ENCODE measurements at places on chromosomes 2 and 18.

GRCh38 chr18:54162431-54162830 lies 62.0 kb downstream of the MBD2 start:
- DNase-seq, result peak; percentile 59

DNA sequence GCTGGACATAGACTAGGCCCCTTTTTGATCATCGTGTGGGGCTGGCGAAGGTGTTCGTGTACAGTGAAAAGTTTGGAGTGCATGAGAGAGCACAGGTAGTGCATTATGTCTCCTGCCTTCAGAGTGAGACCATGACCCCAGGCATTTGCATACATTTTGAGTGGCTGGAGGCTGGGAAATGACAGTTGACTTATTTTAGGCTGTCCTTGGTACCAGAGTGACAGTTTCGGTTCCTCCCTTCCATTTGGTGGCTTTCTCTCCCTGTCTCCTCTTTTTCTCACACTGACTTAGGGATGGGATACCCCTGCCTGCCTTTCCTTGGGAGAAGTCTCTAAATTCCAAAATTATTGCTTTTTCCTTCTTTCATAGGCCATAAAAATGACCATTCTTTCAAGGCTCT lies 20.1 kb downstream of the SERPINB12 start:
- DNase-seq, result no peak

DNA sequence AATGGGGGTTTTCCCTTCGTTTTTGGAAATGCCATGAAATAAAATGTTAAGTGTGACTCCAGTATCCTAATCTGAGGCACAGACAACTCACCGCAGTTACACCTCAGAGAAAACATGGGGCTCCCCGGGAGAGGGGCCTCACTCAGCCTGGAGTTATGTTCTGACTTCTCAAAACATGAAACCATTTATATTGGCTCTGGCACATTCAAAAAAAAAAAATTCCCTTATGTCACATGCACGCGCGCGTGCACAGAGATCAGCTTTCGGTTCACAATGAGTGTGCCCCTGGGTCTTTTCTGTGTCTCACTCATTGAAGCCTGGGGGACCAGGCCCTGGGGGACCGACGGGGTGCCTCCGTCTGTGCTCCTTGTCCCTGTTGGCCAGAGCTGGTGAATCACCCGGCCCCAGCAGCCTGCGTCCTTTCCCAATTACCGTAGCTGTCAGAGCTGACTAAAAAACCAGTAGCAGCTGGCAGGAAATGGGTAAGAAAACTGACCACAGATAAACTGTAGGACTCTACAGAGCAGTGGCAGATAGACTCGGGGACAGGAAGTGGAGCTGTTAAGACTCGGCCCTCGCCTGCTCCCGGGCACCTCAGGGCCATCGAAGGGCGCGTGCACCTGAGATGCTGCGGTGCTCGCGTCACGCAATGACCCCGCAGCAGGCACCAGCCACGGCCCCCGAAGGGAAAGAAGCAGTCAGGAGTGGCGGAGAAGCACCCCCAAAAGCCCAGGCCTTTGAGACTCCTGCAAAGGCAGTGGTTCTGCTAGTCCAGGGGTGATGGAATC lies 138.3 kb upstream of the ID2 start:
- peak; percentile 44 for DNase-seq

DNA sequence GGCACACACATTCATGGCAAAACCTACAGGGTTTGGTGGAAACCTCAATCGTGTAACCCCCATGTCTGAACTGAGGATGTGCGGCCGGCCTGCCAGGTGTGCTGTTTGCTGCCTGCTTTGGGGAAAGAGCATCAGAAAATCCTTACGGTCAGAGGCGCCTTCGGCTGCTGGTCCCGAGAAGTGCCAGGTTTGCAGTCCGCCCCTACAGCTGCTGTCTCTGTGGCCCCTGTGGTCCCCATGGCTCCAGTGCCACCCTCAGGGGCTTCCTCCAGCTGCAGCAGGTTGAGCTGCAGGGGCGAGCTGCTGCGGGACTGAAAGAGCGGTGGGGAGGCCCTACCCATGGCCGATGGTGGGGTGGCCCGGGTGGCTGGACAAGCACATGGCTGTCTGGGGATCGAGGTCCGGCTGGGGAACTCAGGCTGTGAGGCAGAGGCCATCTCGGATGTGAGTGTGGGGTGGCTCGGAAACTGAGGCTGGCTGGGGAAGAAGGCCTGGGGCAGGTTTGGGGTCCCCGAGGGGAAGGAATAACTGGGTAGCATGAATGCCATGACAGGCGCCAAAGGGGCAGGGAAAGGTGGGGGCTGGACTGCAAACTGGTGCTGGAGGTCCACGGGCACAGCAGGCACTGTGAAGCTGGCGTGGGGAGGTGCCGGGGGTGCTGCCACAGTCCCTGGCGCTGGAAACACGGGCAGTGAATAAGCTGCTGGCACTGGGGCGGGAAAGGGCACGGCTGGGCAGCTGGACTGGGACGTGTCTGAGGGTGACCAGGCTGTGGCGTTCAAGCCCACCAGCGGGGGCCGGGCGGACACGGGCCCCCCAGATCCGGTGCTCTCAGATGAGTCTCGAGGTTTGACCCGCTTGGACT lies 13.2 kb upstream of the HES6 start:
- no peak for DNase-seq

DNA sequence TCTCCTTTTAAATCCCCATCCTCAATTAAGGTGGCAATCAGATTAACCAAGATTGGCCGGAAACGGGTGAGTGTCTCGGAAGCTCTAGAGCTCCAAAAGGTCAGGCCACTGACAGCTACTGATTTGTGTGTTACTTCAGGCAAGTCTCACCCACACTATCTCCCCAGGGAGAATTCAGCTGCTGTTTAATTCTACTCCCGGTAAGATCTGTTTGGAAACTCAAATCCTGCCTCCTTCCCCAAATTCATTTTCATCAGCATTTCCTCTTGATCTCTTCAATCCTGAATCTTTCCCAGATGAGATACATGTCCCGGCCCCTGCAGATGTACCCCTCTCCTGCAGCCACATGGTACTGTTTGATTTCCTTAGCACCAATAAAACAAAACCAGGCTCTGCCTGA lies 34.9 kb downstream of the EFR3B start:
- no peak for DNase-seq

GRCh38 chr18:76788571-76789317 lies 33.6 kb upstream of the ZNF236 start:
- DNase-seq, result no peak

GRCh38 chr2:101006065-101006715 lies 4.1 kb downstream of the RPL31 start:
- DNase-seq, result no peak

All from astrocyte of the cerebellum (primary cell).